Stimulated activated CD8-positive, alpha-beta memory T cell treated with anti-CD3 and anti-CD28 coated beads, Interleukin-15, amount 100 ng/mL, for 24 hours (primary cell): ENCODE measurements at places on chromosomes 7 and 10.

GRCh38 chr10:73183667-73184281 lies 15.9 kb downstream of the FAM149B1 start:
- no peak for DNase-seq

DNA sequence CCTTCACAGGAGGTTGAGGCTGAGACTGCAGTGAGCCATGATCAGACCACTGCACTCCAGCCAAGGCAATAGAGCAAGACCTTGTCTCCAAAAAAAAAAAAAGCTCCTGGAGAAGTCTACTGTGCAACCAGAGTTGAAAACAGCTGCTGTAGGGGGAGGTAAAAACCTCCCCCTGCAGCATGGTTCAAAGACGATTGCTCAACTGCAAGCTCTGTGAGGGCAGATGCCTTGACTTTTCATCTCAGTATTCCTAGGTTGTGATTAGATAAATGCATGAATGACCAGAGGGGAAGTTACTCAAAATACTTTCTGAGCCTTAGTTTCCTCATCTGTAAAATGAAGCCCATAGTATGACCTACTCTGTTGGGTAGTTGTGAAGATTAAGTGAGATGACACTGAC lies 25.0 kb upstream of the PPA1 start:
- DNase-seq: no peak

DNA sequence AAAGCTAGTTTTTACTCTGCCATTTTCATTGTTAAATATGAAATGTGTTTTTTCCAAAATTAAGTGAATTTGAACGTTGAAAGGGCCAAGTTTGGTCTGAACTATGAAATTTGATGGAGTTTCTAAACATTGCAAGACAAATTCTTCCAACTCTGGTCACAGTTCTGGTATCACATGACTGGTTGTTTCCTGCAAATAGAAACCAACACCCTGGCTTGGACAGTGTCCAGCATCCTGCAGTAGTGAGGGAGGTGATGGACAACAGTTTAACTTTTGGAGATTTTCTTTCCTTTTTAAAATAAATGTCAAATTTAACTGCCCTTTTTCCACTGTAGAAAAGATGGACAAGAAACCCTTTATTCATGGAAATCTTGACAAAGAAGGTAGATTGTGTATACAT lies 54.8 kb upstream of the AGBL3 start:
- no peak for DNase-seq

DNA sequence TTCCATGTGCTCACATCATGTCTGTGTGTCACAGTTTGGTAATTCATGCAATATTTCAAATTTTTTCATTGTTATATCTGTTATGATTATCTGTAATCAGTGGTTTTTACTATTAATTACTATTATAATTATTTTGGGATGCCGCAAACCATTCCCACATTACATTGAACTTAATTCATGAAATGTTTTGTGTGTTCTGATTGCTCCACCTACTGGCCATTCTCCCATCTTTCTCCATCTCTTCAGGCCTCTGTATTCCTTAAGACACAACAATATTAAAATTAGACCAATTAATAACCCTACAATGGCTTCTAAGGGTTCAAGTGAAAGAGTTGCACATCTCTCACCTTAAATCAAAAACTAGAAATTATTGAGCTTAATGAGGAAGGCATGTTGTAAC lies 398.5 kb downstream of the PCDH15 start:
- DNase-seq: no peak

- no peak for DNase-seq
Measured at GRCh38 chr10:15245530-15245929, 77.0 kb upstream of the NMT2 start.

DNA sequence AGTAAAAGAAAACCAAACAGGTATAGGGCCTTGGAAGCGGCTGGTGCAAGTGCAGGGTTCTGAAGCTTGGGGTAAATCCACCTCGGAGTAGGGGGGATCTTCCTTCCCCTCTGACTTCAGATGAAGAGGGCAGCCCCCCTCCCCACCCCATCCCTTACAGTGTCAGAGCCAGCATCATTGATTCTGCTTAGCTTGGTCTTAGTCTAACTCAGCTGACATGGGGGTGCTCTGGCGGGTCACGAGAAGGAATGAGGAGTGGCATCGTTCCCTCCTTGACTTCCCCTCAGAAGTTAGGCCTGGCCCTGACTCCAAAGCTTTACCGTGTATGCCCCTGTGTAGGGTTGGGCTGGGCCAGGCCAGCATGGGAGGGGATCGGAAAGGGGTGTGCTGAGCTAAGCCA lies 44.2 kb upstream of the SAMD8 start:
- no peak for DNase-seq

- no peak for DNase-seq
Measured at GRCh38 chr10:4241724-4242345, 456.8 kb upstream of the KLF6 start.

DNA sequence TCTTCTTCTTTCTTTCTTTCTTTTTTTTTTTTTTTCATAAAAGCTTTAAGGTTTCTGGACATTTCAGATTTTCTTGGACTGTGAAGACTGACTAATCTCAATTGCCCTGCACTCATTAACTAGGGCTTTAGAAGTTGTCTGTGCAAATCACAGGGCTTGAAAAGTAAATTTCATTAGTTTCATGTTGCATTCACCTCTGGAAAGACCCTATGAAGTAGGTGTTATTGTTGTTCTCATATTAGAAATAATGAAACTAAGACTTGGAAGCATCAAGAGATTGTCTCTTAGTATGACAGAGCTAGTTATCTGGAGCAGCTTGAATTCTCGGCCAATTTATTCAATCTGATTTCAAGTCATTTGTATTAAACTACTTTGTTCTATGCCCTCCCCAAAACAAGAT lies 28.2 kb upstream of the SEMA3D start:
- no peak for DNase-seq

GRCh38 chr7:157465891-157466866 lies 129.4 kb downstream of the DNAJB6 start:
- no peak for DNase-seq

GRCh38 chr10:124090601-124091209 lies 2.7 kb downstream of the CHST15 start:
- DNase-seq: no peak

- DNase-seq: no peak
Measured at GRCh38 chr7:92460109-92460508, 12.8 kb downstream of the GATAD1 start.

- no peak for DNase-seq
Measured at GRCh38 chr7:121219026-121219425, 109.8 kb upstream of the WNT16 start.

DNA sequence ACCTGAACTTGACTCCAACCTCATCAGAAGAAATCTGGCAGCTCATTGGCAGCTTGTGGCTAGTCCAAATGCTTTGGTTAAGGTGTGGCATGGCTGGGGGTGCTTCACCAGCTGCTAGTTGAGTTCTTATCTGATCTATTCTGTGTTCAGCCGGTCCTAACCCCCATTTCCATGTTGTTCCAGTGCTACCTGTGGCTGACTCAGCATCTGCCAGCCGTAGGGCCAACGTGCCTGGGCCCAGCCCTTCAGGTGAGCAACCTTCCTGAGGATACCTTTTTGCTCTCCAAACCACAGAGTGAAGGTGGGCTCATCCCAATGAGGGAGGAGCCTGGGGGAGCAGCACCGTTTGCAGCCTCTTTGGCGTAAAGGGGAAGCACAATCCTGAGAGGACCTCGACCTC lies 46.8 kb upstream of the C10orf120 start:
- no peak for DNase-seq

GRCh38 chr7:17325364-17325763 lies 26.9 kb downstream of the AHR start:
- no peak for DNase-seq

DNA sequence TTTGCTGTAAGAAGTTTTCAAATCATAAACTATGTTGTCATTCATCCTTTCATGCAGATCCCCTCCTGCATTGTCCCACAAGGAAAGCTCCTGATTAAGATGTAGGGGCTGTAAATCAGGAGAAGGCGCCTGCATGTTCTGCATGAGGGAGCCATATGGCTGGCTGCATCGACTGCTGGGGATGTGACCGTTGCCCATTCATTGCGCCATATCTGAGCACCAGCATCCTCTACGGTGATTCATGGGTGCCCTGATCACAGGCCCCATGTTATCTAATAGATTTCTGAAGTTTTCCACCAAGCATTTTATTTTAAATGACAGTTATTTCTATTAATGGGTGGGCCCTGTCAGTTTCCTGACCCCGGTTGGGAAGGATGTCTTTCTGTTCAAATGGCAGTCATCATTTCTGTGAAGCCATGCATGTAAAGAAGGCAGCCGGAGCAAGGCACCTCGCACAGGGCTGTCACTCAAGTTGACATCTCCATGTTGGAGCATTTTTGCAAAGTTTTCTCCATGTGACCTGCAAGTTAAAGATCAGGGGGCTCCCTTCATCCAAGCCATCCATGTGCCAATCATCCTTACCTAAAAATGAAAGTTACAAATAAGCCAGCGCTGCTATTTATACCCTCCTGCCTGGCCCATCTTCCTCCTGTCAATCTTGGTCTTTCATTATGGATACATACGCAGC lies 128.8 kb downstream of the TEX36 start:
- DNase-seq: no peak

GRCh38 chr7:50560865-50561351 lies 4.3 kb downstream of the DDC start:
- no peak for DNase-seq

DNA sequence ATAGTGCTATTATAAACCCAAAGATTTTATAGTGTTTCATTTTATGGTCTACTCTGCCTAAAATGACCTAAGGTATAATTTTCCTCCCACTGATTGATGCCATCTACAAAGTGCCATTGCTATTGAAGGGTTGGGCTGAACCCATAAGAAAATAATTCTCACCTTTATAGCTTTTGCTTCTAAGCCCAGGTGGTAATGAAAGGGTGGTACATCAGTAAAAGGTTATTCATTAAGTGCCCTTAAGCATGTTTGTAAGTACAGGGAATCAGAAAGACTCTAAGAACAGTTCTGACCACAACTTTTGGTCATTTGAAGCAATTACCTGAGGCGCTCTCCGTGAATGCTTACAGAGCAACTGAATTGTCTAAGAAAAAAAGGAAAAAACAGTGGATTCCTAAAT lies 1247.3 kb downstream of the NXPH1 start:
- DNase-seq: no peak

GRCh38 chr10:69549959-69550358 lies 23.3 kb downstream of the NEUROG3 start:
- DNase-seq: no peak

DNA sequence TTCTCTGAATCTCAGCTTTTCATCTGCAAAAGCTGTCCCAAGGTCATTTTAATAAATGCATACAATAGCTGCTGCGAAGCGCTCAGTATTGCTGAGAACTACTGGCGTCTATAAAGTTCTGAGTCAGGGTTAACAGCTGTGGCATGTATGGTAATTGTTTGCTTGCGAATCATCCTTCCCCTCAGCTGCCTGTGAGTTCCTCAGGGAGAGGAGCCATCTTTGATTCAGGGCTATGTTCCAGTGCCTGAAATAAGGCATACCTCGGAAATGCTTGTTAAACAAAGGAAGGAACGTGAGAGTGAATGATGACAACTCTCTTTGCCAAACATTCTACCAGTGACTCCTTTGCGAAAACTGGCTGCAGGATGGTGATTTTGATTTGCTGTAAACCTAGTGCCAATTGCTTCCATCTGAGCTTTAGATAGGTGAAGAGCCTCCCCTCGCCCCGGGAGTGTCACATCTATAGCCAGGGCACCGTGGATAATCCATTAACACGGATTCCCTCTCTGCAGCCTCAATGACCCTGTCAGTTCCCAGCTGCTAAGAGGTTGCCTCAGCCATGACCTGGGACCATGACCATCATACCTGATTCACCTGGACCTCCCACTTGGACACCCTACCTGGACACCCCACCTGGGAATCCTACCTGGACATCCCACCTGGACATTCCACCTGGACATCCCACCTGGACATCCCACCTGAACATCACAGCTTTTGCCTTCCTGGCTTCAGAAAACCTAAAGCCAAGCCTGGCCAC lies 39.6 kb downstream of the GPRIN2 start:
- DNase-seq: no peak

DNA sequence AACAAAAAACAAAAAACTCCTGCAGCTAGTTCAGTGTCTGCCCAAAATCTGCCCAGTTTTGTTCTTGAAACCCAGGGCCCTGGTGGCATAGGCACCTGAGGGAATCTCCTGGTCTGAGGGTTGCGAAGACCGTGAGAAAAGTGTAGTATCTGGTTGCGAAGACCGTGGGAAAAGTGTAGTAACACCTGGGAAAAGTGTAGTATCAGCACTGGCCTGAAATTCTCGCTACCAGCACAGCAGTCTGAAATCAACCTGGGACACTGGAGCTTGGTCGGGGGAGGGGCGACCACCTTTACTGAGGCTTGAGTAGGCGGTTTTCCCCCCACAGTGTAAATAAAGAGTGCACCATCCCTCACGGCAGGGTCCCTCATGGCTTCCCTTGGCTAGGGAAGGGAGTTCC lies 82.5 kb upstream of the SP4 start:
- DNase-seq: no peak

DNA sequence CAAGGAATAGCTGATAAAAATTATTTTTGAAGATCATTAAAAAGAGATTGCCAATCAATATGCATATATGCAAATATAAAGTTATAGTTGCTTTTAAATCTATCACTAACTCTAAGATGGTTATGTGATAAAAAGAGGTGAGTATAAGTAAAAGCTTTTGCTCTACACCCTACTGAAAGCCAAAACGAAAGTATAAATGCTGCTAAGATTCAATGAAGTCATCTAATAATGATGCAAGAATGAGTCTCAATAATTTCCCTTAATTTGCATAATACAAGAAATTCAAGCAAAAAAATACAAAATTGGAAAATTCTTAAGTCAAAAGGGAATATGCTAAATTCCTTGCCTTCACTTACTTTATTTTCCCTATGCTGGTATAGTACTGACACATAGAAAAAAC lies 75.2 kb downstream of the WAPL start:
- no peak for DNase-seq

- no peak for DNase-seq
Measured at GRCh38 chr10:132875435-132875834, 66.9 kb downstream of the CFAP46 start.

DNA sequence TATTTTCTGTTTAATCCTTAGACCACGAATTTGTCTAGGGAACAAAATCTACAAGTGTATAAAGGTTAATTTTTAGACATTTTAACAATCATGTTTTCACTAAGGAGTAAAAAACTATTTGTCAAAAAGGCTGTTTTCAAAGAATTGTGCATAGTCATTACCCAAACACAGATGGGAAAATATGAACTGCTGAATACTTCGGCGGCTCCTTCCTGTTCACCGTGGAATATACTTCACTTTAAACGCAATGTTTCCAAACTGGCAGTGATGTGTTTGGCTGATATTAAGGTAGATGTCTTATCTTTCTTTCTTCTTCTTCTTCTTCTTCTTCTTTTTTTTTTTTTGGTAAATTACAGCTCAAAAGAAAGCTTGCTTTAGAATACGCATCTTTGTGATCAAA lies 41.4 kb downstream of the JCAD start:
- no peak for DNase-seq

DNA sequence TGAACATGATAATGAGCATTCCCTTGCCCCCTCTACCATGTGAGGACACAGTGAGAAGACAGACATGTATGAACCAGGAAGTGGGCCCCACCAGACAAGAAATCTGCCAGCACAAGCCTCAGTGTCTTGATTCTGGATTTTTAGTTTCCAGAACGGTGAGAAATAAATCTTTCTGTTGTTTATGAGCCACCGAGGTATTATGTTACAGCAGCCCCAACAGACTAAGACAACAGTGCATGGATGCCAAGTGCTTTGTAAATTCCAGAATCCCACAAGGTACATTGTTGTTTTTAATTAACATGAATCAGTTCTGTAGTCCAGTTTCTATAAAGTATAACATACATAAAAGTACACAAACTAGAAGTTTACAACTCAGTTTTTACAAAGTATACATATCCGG lies 162.2 kb downstream of the ARHGAP21 start:
- no peak for DNase-seq
